SK-N-MC (cell line): ENCODE measurements at places on chromosomes 4 and X.

DNA sequence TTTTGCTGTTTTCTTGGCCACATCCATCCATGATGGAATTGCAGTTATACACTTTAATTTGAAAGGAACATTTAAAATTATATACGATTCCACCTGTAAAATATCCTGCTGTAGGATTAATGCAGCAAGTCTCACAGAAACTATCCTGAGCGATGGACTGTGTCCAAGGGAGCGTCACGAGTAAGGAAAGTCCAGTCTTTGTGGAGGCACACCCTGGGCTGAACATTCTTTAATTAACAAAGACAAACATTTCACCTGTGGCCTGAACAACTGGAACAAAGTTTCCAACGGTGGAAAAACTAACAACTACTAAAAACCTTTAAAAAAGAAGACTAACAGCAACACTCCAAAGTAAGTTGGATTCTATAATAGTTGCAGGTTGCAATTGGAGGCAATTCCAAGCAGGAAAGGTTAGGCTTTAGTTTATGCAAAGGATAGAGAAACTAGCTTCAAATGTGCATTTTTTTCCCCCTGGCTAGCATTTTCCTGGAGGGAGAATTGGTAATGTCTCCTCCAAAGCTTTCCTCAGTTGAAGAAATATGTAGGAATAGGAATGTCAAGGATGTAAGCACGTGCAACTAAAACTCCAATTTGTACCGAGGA lies 11.0 kb downstream of the EREG start:
- DNase-seq, result no peak

DNA sequence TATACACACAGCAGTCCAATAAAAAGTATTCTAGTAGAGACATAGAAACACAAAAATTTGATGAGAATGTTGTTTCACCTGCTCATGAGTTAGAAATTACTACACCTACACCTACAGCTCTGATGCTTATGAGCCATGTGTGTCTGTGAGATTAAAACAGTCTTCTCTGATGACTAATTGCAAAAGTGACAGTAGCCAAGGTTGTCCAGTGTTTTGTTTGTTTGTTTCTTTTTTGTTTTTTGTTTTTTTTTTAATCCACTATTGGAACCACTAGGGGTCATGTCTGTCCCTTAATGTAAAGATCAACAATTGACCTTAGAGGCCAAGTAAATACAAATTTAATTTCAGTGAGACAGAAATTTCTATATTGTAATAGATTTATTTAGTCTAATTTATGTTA lies 423.1 kb downstream of the TEX13C start:
- no peak for DNase-seq

DNA sequence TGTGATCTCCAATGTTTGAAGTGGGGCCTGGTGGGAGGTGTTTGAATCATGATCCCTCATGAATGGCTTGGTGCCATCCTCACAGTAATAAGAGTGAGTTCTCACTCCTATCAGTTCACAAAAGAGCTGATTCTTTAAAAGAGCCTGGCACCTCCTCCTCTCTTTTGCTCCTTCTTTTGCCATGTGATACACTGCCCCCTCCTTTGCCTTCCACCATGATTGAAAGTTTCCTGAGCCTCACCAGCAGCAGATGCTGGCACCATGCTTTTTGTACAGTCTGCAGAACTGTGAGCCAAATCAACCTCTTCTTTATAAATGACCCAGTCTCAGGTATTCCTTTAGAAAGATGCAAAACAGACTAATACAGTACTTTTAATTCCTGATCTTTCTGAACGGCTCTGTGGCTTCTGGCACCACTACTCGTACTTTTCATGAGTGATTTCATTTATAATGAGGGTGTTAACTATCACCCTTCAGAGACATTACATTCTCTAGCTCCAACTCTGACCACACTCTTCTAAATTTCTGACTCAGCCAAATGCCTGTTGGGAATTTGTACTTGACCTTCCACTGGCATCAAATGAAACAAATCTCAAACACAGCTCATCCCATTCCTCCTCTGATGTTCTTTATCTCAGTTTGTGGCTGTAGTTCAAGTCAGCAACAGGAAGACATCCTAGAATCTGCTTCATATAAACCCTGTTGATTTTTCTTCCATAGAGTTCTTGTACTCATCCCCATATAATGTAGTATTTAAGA lies 4.2 kb downstream of the UFSP2 start:
- DNase-seq, result no peak

GRCh38 chrX:145552643-145553042 lies 265.0 kb upstream of the SLITRK2 start:
- DNase-seq, result no peak

- DNase-seq, result no peak
These were observed 514.5 kb upstream of the SLIT2 start for GRCh38 chr4:19736968-19737756.

GRCh38 chr4:159926871-159927270 lies 824.0 kb downstream of the RAPGEF2 start:
- no peak for DNase-seq

GRCh38 chrX:44873415-44874276 lies 658 bp downstream of the KDM6A start:
- DNase-seq, result no peak
